NCI-H1930 (cell line): ENCODE measurements at places on chromosomes 2 and 18.

DNA sequence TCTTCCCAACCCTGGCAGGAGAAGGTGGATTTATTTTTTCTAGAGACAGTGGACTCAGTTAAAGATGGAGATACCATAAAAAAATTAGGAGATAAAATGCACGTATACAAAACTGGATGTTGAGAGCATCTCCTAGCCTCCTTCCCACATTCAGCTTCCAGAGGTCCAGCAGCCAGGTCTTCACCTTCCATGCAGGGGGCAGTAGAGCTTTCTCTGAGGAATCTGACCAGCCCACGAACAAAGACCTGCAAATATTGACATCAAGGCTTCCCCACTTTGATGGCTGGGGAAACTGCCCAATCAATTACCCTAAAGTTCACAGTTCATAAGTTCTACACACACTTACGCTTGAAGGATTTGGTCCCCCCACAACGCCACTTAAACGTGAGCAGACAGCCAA is 24.5 kb downstream of the AQP4 start:
- DNase-seq: no peak

- no peak for DNase-seq
These were observed 256.1 kb downstream of the XIRP2 start for GRCh38 chr2:167144179-167144898.

DNA sequence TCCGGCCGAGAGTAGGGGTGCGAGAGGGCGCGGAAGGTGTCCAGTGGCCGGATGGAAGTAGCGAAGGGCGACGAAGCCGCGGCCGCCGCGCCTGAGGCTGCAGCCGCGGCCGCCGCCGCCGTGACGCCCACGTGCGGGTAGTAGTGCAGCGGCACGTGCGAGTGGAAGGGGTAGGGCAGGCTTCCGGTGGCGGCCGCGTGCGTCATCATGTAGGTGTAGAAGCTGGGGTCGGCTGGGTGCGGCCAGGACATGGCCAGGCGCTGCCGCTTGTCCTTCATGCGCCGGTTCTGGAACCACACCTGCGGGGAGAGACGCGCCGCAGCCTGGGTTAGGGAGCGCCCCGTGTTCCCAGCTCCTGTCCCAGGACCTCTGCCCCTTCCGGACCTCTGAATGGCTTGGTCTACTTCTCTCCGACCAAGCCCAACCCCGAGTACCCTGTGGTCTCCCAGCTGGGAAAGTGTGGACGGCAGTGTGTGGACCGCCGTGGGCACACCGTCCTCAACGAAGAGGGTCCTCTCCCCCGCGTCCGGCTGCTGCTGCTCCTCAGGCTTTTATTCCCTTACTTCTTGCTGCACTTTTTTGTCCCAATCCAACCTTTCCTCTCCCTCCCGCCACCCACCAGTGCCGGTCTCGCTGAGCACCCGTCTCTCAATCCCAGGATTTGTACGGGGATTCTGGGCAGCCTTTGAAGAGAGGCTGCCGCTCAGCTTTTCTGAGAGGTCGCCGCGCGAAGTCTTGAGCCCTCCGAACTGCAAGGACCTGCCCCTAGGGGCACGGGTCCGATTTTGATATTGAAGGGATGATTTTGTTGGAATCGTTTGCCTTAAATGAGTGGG is 3.0 kb downstream of the EVX2 start:
- no peak for DNase-seq

DNA sequence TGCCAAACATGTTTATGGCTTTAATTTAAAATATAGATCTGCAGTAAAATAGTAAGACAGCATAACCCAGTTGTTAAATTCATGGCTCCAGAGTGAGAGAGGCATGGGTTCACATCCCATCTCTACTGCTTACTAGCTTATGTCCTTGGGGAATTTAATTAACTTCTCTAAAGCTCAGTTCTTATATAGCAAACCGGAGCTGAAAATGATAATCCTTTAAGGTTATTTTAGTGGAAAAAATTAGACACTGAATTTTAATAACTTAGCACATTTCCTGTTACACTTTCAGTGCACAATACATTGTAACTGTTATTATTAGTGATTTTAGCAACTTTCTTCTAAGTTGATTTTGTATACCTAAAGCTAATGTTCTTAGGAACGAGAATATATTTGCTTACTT is 14.8 kb downstream of the SCN9A start:
- DNase-seq: no peak
